ENCODE measurements at places on chromosomes 11 and 22.

- DNase-seq, result no peak
Observed at GRCh38 chr11:14612694-14613093, 30.9 kb upstream of the PDE3B start.

DNA sequence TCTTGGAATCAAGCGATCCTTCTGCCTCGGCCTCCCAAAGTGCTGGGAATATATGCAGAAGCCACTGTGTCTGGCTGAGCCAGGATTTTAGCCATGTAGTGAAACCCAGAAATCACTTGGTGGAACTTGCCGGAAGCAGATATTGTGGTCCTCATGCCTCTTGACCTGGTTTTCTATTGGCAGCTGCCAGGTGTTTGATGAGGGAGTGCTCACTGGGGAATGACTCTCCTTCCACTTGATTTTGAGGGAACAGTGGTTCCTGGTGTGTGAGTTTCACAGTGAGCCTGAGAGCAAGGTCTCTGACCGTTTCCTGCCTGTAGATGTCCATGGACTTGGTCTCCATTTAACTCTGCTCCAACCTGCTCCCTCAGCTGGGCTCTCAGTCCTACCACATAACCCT, 34.7 kb upstream of the ELF5 start:
- DNase-seq, result no peak

- no peak for DNase-seq
Observed at GRCh38 chr22:32132126-32132525, 27.0 kb downstream of the C22orf42 start.

DNA sequence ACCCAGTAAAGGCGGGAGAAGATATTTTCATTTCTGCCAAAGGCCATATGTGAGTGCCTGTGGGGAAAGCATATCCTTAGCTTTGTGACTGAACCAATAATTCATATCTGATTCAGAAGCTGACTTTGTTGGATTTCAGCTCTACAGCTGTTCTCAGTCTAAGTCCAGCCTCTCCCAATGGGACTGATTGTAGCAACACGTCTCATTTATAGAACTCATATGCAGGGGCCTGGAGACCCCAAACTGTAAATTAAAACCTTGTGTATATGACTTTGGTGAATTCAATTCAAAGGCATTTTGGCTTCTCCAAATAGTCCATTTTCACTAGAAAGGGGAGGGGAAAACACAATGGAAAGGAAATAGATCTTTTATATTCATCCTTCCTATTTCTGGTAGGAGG, 250.4 kb upstream of the SORL1-AS1 start:
- no peak for DNase-seq

- no peak for DNase-seq
Observed at GRCh38 chr11:12232817-12233601, 122.6 kb downstream of the MICAL2 start.

GRCh38 chr11:114050258-114050927, 9.1 kb upstream of the ZBTB16 start:
- no peak for DNase-seq
